ENCODE measurements at places on chromosomes 11 and 22. TPM values are rescaled to one million over a fixed set of nuclear protein-coding genes. Genes with fewer than 3 reads are reported as not detected.

Gene SYT9
- total RNA-seq: 0.15 TPM

Gene CBX7
- 79.2 TPM for total RNA-seq

- no peak for DNase-seq
Observed at GRCh38 chr22:24593836-24594568, 1.1 kb upstream of the LRRC75B start.

GRCh38 chr22:37186228-37186996 is 1.6 kb downstream of the C1QTNF6 start:
- DNase-seq: peak; percentile 17

DNA sequence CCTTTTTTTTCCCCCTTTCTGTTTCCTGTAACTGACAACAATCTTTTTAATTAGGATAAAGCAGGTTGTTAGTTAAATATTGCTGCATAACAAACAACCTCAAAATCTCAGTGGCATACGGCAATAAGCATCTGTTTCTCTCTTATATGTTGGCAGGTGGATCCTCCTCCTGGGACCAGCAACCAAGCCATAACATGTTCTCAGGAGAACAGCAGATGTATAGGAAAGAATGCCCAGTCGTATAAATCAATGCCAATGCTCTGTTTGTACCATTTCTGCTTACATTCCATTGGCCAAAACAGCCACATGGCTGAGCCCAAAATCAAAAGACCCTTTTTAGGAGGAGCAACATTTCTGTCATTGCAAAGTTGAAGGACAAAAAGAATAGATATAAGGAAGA is 445.7 kb downstream of the AASDHPPT start:
- no peak for DNase-seq

DNA sequence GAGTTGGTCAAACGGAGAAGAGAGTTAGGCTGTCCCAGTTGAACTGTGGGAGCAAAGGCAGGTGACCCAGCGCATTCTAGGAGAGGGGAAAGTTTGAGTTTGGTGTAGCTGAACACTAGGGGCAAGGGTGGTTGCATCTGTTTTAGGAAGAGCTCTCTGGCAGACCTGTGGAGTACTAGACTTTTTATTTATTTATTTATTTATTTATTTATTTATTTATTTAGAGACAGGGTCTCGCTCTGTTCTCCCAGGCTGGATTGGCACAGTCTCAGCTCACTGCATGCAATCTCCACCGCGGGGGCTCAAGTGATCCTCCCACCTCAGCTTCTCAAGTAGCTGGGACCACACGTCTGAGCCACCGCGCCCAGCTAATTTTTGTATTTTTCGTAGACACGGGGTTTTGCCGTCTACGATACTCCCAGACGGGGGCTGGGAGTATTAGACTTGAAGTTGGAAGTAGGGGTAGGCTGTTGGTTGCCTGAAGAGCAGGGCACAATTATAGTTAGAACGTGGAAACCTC is 950 bp upstream of the ACER3 start:
- no peak for DNase-seq

DNA sequence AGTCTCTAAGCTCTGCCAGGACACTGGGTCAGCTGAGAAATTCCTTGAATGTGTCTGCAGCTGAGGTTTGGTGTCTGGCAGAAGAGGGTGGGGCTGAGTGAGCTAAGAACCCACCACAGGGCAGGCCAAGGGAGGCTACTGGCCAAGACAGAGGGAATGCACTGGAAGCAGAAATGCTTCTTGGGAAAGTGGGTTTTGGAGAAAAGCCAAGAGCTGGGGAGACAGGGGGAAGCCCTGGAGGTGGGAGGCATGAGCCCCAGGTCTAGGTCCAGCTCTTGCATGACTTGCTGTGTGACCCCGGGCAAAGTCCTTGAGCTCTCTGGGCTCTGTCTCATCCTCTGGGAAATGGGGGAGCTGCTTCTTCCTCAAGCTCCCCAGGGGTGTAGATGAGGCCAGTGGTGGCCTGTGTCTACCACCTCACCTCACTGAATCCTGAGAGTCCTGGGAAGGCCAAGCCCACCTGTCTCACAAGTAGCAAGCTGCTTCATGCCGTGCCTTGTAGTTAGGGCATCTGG is 2.3 kb downstream of the MMP11 start:
- DNase-seq: no peak

- no peak for DNase-seq
Observed at GRCh38 chr11:86246293-86246675, 1.7 kb downstream of the EED start.

DNA sequence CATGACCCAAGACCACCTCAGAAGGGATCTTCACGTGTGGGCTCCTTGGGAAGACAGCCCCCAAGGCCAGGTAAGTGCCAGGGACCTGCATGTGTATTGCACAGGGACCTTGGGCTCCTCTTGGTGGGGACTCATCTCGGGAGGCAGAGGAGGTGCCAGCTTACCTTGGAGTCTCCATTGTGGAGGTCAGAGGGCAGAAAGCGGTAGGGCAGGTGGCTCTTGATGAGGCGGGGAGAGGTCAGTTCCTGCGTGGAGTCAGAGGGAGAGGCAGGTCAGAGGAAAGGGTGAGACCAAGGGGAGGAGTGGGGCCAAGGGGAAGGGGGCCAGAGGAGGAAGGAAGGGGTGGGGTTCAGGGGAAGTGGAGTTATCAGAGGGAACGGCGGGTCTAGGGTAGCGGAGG is 22.5 kb downstream of the SULT4A1 start:
- DNase-seq: no peak

DNA sequence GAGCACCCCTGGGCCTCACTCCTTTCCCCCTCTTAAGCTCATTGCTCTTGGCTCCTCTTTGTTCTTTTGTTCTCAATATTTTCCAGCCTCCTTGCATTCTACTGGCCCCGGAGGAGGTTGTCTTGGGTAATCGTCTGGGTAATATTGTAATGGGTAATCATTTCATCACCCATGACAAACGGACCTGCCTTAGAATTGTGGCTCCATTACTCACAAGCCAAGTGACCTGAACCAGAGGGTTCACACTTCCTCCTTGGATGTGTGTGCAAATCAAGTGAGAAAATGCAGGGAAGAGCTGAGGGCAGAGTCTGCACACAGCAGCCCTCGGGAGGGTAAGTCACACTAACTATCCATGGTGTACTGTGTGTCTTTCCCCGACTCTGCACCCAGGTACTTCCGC is 305.0 kb downstream of the BUD13 start:
- DNase-seq: no peak

DNA sequence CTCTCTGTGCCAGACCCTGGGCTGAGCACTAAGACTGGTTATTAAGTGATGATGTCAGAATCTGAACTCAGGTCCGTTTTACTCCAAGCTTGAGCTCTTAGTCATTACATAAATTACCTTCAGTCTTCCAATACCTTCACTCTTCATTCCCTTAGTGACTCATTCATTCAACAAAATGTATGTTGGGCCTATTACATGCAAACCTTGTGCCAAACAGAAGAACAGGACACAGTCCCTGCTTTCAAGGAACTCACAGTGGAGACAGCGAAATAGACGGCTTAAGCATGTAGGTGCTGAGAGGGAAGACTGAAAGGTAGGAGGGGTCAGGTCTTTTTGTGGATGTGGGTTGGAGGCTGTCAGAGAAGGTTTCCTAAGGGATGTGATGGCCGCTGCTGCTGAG is 3.3 kb downstream of the KCTD14 start:
- no peak for DNase-seq

DNA sequence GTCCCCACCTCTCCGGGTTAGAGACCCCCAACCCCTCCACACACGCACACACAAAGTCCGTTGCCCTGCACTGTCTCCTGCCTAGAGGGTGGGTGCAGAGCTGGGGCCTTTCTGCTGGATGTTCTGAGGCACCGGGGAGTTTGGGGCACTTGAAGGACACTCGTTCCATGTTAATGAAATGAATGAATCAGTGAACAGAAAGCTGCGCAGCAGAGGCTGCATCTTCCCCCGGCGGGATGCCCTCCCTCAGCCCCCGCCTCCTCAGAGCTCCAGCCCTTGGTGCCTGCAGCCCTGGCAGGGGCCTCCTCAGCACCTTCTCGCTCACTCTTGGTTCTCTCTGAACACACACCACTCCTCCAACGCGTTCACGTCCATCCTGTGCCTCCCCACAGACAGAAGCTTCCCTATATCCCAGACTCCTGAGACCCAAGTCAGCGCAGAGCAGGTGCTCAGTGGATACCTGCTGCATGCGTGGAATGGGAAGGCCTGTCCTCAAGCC is 611.9 kb downstream of the TBC1D22A start:
- DNase-seq: no peak

DNA sequence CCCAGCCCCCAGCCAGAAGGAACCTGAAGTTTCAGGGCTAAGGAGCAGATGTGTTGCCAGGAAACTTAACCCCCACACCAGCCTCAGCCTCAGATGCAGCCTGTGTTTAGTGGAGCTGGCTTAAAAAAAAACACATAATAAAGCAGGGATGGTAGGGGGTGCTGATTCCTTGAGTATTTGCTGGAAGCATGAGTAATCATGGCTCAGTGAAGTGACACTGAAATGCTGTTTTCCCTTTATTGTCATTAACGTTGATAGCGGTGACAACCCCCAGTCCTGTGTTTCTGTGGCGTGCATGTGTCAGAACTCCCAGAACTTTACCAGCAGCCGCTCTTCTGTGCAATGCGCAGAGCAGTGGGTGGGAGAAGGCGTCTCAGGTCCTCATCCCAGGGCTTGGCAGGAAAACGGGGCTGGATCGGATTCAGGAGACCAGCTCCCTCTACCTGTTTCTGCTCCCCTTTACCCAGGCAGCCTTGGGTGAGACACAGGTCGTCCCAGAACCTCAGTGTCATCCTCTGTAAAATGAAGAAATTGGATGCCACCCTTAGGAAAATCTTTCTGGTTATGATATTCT is 1282.1 kb downstream of the TBC1D22A start:
- DNase-seq: no peak

DNA sequence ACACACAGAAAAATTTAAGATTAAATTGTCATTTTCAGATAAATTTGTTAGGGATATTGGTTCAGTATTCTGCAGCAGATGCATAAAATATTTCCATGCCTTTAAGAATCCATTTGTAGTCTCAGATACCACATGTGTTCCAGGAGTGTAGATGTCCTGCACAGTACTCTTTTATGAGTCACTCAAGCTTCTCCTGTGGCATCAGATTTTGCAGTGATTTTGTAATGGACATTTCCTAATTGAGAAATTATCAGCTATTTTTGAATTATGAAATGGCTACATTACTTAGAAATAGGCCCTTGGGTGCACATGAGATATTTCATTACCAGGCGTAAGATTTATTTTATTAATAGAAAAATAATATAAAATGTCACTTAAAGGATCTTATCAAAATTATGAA is 18.9 kb downstream of the MMP3 start:
- DNase-seq: no peak

Data from left ventricle myocardium superior (tissue), 1 donor.